ENCODE measurements at places on chromosomes 16 and 17. TPM values are rescaled to one million over a fixed set of nuclear protein-coding genes. Genes with fewer than 3 reads are reported as not detected.

GPR179 gene
- total RNA-seq: not detected

TBC1D3H gene
- total RNA-seq: not detected

SLC13A5 gene
- not detected for total RNA-seq

HIGD1B gene
- not detected for total RNA-seq

DHRS7B gene
- total RNA-seq: 8.8 TPM

SEPTIN1 gene
- total RNA-seq: 0.32 TPM

BFAR gene
- 74.1 TPM for total RNA-seq

PRSS22 gene
- total RNA-seq: not detected

CLEC10A gene
- not detected for total RNA-seq

RGS9 gene
- 1.3 TPM for total RNA-seq

NUBP2 gene
- 50.3 TPM for total RNA-seq

ST6GALNAC1 gene
- total RNA-seq: not detected
